ENCODE measurements at places on chromosomes 7 and 10.

- H3K4me3 ChIP-seq = no peak overlapping the region
- no peak for DNase-seq
- peaks cover 20% of the 10 kb centered on the region for H3K4me1 ChIP-seq
- H3K27ac ChIP-seq = peak overlapping the region; percentile 46
- H3K27me3 ChIP-seq = no peaks in the 10 kb centered on the region
Observed at GRCh38 chr7:107953265-107953923, 49.6 kb downstream of the LAMB1 start.

GRCh38 chr10:43113201-43114087 is 24.8 kb upstream of the CSGALNACT2 start:
- H3K4me3 ChIP-seq = no peak overlapping the region
- no peak for DNase-seq
- H3K4me1 ChIP-seq = peaks cover 6% of the 10 kb centered on the region
- H3K27me3 ChIP-seq = no peaks in the 10 kb centered on the region

- no peak overlapping the region for H3K4me3 ChIP-seq
- H3K36me3 ChIP-seq = peaks cover 5% of the 10 kb centered on the region
- no peaks in the 10 kb centered on the region for H3K4me1 ChIP-seq
- no peaks in the 10 kb centered on the region for H3K27me3 ChIP-seq
Observed at GRCh38 chr10:101969412-101969922, 86.5 kb downstream of the ARMH3 start.

GRCh38 chr10:30510932-30511700 is 77.1 kb downstream of the MAP3K8 start:
- no peaks in the 10 kb centered on the region for H3K4me1 ChIP-seq
- no peak for DNase-seq
- no peaks in the 10 kb centered on the region for H3K36me3 ChIP-seq
- no peaks in the 10 kb centered on the region for H3K27me3 ChIP-seq
- no peak overlapping the region for H3K27ac ChIP-seq
- peak overlapping the region; percentile 8 for H3K4me3 ChIP-seq

DNA sequence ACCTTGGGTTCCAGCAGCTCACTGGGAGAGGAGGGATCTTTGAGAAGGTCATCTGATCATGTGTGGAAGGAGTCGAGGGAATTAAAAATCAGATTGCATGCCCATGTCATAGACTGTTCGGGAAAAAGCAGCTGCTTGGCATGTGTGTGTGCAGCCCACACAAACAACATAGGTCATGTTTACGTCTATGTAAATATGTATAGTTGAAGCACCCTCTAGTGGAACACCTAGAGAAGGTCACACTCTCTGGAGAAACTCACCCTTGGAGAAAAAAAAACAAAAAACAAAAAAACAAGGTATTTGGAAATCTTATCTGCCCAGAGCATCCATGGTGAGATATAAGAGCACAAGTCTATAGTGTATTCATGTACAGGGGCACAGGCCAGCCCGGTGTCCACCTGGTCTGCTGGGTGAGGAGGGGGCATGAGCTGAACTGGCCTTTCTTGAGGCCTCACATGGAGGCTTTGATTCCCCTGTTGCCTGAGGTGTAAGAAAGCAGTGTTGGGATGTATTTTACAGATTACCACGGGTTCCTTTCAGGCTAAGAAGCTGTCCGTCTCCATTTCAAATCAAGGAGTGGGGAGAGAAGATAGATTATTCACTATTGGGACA is 98.0 kb downstream of the NPY start:
- no peak overlapping the region for H3K4me3 ChIP-seq
- H3K4me1 ChIP-seq = peaks cover 10% of the 10 kb centered on the region
- peaks cover under 1% of the 10 kb centered on the region for H3K27me3 ChIP-seq
- DNase-seq = peak; percentile 49
- H3K27ac ChIP-seq = no peak overlapping the region

DNA sequence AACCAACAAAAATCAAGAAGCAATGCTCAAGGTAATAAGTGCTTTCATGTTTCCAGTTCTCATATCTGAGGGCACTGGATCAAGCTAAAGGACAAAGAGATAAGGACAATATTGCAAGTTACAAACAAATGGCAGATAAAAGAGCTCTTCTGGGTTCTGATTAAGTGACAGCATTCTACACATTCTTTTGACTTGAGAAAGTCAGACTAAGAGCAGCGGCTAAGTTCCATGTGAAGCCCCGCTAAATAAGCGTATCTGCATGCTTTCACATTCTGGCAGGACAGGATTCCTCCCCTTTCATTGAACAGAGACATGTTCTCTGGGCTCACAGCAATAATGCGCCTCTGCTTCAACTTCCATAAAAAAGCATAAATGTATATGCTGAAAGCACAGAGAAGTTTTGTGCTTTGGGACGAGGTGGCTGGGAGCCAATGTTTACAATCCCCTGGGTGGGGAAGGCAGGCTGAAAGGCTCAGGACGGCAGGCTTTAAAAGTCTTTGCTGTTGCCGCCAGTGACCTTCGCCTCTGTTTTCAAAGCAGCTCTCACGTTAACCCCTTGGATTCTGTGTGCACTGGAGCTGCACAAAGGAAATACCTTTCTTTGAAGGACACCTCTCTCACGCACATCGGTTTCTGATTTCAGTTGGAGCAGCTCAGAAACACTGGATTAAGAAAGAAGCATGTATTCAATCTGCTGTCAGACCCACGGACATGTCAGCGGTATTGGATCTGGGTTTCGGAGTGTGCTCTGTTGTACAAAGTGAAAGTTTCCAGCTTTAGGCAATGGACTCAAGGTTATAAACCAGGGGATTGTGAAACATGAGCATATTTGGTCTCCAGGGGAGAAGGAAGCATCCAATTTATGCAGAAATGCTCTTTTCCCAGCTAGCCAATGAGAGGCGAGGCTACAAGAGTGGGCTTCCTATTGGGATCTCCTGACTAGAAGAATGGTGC is 105.4 kb upstream of the FAM133B start:
- H3K27ac ChIP-seq = peak overlapping the region; percentile 99
- no peaks in the 10 kb centered on the region for H3K27me3 ChIP-seq
- peaks cover 9% of the 10 kb centered on the region for H3K4me1 ChIP-seq
- peak; percentile 95 for DNase-seq
- no peaks in the 10 kb centered on the region for H3K36me3 ChIP-seq

GRCh38 chr10:72242675-72243074 is 26.6 kb upstream of the ASCC1 start:
- DNase-seq = peak; percentile 85
- H3K4me1 ChIP-seq = peaks cover 8% of the 10 kb centered on the region
- H3K4me3 ChIP-seq = no peak overlapping the region

DNA sequence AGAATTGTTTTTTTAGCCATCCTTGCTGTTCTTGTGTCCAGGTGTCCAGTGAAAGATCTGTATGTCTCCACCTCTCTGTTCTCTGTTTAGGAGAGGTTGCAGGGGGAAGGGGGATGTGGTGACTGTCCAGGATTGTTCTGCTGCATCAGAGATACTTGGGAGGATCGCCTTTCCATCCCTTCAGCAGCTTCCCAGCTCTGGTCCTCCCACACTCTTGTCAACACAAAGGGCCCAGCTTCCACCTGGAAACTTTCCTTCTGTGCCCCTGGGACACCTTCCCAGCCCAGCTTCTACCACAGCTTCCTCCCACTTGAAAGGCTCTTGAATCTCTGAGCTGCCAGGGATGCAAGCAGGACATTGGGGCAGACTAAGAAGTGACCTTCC is 82.0 kb upstream of the SLF2 start:
- no peak overlapping the region for H3K4me3 ChIP-seq
- H3K36me3 ChIP-seq = no peaks in the 10 kb centered on the region
- H3K27ac ChIP-seq = no peak overlapping the region
- DNase-seq = no peak
- H3K27me3 ChIP-seq = peaks cover 96% of the 10 kb centered on the region
- H3K4me1 ChIP-seq = peaks cover 28% of the 10 kb centered on the region

GRCh38 chr10:101775273-101776160 is at the start of gene FGF8:
FGF8 (minus strand) TSS chr10:101776114; CDS start chr10:101775900, 214 bp downstream.
- H3K4me3 ChIP-seq = peak within 1 kb of the TSS; percentile 30
- no peak within 1 kb of the TSS for H3K27ac ChIP-seq
- no peaks in the 10 kb centered on the region for H3K36me3 ChIP-seq
- DNase-seq = no peak

DNA sequence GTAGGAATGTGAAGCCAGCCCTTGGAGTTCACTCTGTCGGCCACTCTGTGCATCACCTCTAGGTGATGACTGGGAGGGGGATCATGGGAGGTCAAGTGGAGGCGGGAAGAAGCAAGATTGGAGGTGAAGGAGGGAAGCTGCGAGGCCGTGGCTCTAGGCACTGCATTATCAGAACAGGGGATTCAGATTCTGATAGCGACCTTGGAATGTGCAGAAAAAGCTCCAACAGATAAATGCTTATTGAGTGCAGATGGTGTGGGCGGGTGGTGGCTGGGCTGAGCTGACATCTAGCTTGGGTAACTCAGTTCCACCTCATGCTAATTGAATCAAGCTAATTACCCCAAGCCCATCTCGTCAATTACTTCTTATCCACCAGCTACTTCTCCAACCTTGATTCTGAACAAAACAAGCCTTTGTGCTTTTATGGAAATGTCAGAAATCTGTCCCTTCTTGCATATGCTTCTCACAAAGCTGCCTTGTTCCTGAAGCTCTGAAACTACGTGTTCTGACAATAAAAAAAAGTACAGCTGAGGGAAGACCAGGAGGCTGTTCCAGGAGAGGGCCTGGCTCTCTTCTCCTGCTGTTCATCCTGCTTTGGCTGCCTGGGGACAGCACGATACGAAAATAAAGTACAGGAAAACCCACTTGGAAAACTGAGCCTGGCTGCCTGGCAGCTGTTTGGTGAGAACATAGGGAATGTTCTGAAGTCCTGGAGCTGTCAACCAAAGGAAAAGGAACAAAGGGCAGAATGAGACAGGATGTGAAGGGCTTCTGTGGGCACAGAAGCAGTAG is 27.5 kb downstream of the STRA8 start:
- no peaks in the 10 kb centered on the region for H3K36me3 ChIP-seq
- no peak for DNase-seq
- peaks cover 10% of the 10 kb centered on the region for H3K4me1 ChIP-seq
- H3K4me3 ChIP-seq = no peak overlapping the region
- H3K27ac ChIP-seq = no peak overlapping the region

DNA sequence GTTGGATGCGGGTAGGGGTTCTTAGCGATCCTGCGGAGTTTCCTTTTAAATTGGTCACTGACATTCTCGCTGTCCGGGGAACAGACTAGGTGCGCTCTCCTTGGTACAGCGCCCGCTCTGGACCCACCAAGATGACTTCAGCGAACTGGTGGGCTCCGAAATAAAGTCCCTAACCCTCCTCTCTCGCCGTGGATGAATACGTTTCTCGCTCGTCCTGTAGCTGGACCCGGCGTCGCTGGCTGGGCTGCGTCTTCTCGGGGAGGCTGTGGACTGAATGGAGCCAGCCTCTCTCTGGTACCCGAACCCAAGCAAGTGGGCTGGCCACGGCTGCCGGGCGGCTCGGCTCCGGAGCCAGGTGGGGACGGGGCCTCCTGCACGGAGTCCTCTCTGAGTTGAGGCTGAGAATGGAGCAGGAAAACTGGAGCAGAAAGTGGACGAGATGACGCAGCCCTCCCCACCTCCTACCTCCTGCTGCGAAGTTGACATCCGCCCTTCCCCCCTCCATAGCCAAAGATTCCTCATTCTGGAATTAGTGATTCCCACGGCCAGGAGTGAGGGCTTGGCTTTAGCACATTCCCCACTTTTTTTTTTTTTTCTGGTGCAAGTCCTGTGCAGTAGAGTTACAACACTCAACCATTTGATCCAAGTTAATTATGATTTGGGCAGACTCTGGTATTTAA is 1.5 kb downstream of the UNC5B start:
- H3K4me1 ChIP-seq = peaks cover 31% of the 10 kb centered on the region
- H3K27me3 ChIP-seq = peaks cover 85% of the 10 kb centered on the region
- no peaks in the 10 kb centered on the region for H3K36me3 ChIP-seq
- H3K27ac ChIP-seq = no peak overlapping the region
- peak overlapping the region; percentile 87 for H3K4me3 ChIP-seq

DNA sequence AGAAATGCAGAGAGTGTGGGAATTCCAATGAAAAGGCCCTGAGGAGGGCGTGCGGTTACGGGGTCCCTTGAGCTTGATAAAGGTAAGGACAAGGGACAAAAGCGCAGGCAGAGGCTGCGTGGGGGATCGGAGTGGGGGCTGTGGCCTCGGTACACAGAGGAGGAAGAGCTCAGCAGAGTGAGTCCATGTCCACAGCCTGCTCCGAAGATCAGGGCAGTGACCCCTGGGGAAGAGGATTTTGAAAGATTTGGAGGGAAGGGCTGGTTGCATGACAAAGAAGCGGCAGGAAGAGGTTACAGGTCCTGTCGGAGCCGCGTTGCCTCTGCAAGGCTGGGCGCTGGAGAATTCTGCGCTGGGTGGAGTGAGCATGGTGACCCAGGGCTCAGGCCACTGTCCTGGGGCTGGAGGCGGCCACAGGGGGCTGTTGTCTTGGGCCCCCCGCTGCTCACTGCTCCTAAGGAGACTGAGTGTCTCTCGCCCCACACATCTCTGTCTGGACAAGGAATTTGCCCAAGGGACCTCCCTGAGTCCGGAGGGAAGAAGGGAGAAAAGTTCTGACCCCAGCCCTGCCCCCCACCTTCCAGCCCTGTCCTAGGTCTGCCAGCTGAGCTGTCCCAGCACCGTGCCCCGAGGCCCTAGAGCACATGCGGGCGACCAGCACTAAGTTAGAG is 69.8 kb upstream of the INSIG1 start:
- H3K27me3 ChIP-seq = peaks cover 12% of the 10 kb centered on the region
- H3K27ac ChIP-seq = no peak overlapping the region
- no peaks in the 10 kb centered on the region for H3K36me3 ChIP-seq
- no peak for DNase-seq

- H3K27me3 ChIP-seq = no peaks in the 10 kb centered on the region
- H3K27ac ChIP-seq = no peak overlapping the region
- H3K36me3 ChIP-seq = no peaks in the 10 kb centered on the region
- no peak for DNase-seq
Observed at GRCh38 chr7:28544453-28545117, 132.3 kb downstream of the CREB5 start.

DNA sequence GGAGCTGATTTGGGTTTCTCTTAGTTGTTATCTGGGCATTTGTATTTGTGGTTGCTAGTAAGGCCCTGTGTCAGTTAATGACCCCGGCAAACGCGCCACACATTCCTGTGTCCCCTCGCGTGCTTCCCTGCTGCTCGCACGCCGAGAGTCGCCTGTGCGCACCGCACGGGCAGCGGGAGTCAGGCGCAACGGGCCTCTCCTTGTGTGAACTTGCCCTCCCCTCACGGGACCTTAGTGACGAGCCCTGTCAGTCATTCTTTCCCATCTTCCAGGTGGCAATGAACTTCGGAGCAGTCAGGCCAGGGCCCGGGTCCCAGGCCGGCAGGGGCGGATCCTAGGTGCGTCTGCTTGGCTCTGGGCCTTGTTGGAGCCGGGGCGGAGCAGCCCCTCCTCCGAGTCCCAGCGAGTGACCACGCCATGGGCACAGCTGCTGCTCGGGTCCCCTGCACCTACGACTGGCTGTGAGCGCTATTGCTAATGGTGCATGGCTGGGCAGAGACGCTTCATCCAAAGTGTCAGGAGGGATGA is 12.4 kb upstream of the PRKAR1B start:
- DNase-seq = no peak
- H3K27me3 ChIP-seq = no peaks in the 10 kb centered on the region
- no peaks in the 10 kb centered on the region for H3K4me1 ChIP-seq
- H3K4me3 ChIP-seq = no peak overlapping the region

GRCh38 chr7:18638594-18639452 is 143.3 kb downstream of the HDAC9 start:
- peak overlapping the region; percentile 10 for H3K4me3 ChIP-seq
- peak; percentile 83 for DNase-seq
- H3K27me3 ChIP-seq = no peaks in the 10 kb centered on the region

Measured in mesenchymal stem cell (in vitro differentiated cells and primary cell).